NCI-H1694 (cell line): ENCODE measurements at places on chromosomes 5 and 9.

DNA sequence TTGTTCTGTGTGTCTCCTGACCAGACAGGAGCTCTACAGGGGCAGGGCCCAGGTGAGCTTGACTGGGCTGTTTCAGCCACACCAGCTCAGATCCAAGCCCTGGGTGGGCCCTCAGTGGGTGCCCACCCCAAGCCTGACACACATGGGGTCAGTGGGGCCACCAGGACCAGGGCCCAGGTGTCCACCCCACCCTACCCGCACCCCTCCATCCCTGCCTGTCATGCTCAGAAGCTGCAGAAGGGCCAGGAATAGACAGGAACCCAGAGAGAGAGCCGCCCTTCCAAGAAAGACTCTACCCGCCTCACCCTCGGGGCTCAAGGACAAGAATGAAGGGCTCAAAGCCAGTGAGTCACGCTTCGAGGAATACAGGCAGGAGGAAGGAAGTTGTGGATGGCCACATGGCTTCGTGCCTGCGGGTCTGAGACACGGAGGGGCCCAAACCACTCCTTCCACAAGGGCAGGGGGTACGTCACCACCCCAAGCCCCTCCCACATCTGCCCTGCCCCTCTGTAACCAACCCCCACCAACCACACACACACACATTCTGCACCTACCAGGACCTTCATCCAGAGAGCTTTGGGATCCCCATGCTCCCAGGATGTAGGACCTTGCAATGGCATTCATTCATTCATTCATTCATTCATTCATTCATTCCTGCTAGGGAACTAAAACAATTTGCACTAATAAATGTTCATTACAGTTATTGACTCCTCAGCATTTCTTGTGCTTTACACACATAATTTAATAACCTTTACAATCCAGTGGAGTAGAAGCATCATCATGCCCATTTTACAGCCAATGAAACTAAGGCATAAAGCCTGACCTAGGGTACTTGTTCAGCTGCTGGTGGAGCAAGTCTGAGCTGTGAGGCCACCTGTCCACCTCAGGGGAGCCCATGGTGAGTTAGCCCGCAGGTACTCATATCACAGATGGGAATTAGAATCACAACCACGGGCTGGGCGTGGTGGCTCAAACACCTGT is 55.9 kb upstream of the STXBP1 start:
- no peak for DNase-seq

DNA sequence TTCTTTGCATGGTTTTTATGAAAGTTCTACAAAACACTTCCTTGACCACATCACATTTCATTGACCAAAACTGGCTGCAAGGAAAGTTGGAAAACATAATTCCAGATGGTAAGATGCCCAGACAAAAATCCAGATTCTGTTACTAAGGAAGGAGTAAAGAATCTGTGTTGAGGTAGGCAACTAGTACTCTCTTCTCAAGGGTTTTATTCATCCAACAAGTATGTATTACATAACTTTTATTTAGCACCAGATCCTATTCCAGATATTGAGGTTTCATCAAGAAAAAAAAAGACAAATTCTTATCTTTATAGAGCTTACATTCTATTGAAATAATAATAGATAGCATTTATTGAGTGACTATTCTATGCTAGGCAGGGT is 43.2 kb upstream of the UGCG start:
- no peak for DNase-seq

- no peak for DNase-seq
Measured at GRCh38 chr5:68343421-68343826, 127.9 kb downstream of the PIK3R1 start.

GRCh38 chr5:118722122-118723020 is 266.0 kb downstream of the DTWD2 start:
- no peak for DNase-seq

DNA sequence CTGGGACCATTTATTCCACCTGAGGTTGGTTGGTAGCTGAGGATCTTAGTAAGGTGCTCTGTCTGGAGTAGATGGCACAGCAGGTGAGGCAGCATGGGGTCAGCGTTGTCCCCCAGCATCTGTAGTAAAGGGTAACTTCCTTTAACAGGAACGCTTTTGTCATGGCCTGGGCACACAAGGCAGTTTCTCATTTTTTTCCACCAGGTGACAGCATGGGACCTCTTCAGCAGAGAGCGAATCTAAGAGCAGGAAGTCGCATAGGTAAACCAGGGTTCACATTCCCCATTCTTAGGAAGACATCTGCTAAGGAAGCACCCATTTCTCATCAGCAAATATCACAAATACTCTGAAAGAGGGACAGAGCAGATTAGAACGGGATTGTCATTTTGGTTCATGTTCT is 56.5 kb downstream of the GPR107 start:
- DNase-seq: no peak

- DNase-seq: no peak
Measured at GRCh38 chr5:82760856-82761255, 316.3 kb downstream of the TMEM167A start.

- DNase-seq: no peak
Measured at GRCh38 chr5:9499498-9499876, 46.4 kb downstream of the SEMA5A start.
